Head of caudate nucleus (tissue), 42 donors: ENCODE measurements at places on chromosomes 4 and X.

DNA sequence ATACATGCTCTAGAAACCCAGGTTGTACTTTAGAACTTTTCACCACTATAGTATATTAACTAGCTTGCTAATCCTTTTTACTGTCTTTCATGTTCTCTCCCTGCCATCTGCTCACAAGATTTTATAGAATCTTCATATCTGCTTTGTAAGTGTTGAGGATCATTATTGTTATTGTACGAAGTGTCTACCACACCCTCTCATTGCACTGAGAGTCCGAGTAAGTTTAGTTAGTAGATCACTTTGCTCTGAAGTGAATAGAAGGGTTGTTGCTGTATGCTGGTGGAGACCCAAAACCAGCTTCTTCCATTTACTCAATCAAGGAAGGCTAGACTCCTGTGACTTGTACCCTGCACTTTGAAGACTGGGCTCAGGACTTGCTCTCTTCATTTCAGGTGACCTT, 17.1 kb downstream of the GAB1 start:
- DNase-seq: no peak

DNA sequence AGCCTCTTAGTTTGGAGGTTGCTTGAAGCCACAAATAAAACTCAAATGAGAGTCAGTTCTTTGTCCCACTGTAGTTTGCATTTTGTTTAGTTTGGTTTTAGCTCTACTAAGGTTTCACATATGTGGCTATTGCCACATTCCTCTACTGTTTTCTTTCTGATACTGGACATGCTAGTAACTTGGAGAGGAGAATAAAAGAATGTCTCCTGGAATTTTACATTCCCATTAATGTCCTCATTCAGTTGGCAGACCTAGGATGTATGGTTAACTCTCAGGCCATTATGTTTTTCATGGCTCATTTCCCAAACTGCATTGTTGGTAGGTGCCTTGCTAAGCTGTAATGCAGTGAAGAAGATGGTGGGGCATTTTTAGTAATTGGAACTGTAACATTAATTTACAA, 29.9 kb downstream of the UPRT start:
- no peak for DNase-seq

GRCh38 chrX:13742397-13743176, 8.0 kb downstream of the OFD1 start:
- no peak for DNase-seq

GRCh38 chr4:47659342-47659741, 174.3 kb downstream of the ATP10D start:
- DNase-seq: no peak

GRCh38 chrX:38774249-38774648, 27.0 kb upstream of the MID1IP1 start:
- no peak for DNase-seq

- no peak for DNase-seq
Measured at GRCh38 chr4:141771889-141772830, 135.8 kb downstream of the IL15 start.

GRCh38 chr4:7029212-7029611, 14.0 kb upstream of the TADA2B start:
- no peak for DNase-seq

DNA sequence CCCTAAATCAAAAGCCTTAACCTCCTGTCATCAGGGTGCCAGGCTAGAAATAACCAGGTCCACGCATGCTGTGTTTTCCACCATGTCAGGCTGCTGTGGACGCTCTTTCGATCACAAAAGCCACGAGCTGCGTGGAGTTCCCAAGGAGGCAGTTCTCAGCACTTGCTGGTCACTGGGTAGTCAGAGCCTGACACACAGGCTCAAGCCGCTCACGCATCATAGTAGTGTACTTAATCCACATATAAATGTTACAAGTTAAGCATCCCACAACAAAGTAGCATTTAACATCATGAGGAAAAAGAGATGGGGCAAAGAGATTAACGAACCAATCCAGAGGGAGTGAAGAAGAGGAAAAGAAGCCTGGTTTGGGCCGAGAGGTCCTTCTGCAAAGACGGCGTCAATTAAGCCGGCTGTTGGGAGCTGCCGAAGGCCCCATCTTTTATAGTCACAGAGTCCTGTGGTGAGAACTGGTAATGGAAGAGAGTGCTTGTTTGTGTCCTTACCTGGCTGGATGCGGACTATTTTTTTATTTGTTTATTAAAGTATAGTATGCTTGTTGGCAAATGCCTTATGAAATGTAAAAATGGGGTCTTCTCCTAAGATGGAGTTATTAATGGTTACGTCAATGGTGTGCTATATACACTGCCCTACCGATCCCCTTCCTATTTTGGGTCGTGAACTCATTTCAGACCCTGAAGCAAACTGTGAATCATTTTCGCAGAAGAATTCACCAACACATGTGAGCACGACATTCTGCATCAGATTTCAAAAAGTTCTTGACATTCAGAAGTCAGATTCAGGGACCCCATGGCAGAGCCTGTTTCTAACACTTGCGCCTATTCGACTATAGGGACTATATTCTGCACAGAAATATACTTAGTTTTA, 675 bp downstream of the PRIMPOL start:
- no peak for DNase-seq

DNA sequence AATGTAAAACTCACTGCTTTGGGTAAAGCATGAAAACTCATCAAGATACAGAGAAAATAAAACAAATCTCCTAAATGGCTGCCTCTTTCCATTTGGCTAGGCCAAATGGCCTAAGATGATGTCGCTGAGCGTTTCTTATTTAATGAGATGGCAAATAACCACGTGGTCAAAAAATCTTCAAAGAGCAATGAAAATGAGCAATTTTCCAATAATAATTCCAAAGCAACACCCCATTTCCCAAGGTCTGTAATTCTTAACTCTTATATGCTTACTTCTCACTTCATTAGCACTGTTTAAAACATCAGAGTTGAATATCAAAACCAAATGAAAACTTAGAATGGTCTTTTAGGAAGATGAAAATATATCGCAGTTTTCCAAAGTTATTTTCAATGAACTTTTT, 222.3 kb upstream of the MID1 start:
- no peak for DNase-seq

- DNase-seq: no peak
Measured at GRCh38 chr4:33390976-33391375, 2670.8 kb downstream of the PCDH7 start.

- DNase-seq: no peak
Measured at GRCh38 chr4:68288393-68288740, 42.9 kb upstream of the TMPRSS11B start.

GRCh38 chr4:113884655-113885054, 94.8 kb downstream of the ARSJ start:
- DNase-seq: no peak
